Keratinocyte (primary cell): ENCODE measurements at places on chromosomes 5 and 9. TPM values are rescaled to one million over a fixed set of nuclear protein-coding genes. Genes with fewer than 3 reads are reported as not detected.

Gene ALDOB
- not detected in 3 replicates for polyA plus RNA-seq

Gene TRAF1
- 0.71 to 2.5 TPM (median 1.2 TPM) in 3 replicates for polyA plus RNA-seq

Gene CCNO
- 0.42 to 0.94 TPM (median 0.48 TPM) in 3 replicates for polyA plus RNA-seq

Gene HTR4
- 0.03 to 0.09 TPM in 2 of 3 replicates, not detected in the other for polyA plus RNA-seq

Gene SLCO6A1
- polyA plus RNA-seq, result not detected in 3 replicates
